Right atrium auricular region (tissue), 2 donors: ENCODE measurements at places on chromosomes 6 and 20. TPM values are rescaled to one million over a fixed set of nuclear protein-coding genes. Genes with fewer than 3 reads are reported as not detected.

NSFL1C gene
- 34.3 TPM for total RNA-seq

DNA sequence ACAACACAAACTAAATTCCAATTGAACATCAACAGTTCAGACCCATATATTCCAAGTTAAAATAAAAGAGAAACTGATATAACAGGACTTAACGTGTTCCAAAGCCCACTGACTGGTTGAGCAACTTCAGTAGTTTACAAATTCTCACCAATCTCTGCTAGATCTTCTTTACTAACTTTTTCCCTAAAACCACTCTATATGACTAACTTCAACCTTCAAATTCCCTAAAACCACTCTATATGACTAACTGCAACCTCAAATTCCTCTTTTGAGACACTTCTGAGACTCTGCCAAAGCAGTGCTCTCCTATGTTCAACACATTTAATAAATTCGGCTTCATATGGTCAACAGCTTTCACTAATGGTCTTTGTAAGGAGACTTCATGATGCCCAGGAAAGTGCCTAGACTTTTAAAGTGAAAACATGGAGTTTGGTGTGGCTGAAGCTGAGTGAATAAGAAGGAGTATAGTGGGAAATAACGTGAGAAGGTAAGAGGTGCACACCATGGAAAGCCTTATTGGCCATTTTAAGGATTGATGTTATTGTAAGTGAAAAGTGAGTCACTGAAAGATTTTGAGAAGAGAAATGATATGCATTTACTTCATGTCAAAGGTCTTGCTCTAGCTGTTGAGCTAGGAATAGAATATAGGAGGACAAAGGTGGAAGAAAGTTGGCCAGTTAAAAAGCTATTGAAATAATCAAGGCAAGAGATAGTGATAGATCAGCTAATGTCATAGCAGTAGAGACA, 134.0 kb upstream of the HCRTR2 start:
- no peaks in the 10 kb centered on the region for H3K36me3 ChIP-seq
- no peak overlapping the region for H3K27ac ChIP-seq
- no peak overlapping the region for H3K4me3 ChIP-seq
- no peaks in the 10 kb centered on the region for H3K4me1 ChIP-seq

- H3K27me3 ChIP-seq: no peaks in the 10 kb centered on the region
- H3K4me3 ChIP-seq: no peak overlapping the region
- no peak for DNase-seq
- H3K4me1 ChIP-seq: no peaks in the 10 kb centered on the region
- H3K36me3 ChIP-seq: no peaks in the 10 kb centered on the region
These were observed 165.5 kb downstream of the BACH2 start for GRCh38 chr6:90131125-90131524.

EYA2 gene
- total RNA-seq: 2.6 TPM

DNA sequence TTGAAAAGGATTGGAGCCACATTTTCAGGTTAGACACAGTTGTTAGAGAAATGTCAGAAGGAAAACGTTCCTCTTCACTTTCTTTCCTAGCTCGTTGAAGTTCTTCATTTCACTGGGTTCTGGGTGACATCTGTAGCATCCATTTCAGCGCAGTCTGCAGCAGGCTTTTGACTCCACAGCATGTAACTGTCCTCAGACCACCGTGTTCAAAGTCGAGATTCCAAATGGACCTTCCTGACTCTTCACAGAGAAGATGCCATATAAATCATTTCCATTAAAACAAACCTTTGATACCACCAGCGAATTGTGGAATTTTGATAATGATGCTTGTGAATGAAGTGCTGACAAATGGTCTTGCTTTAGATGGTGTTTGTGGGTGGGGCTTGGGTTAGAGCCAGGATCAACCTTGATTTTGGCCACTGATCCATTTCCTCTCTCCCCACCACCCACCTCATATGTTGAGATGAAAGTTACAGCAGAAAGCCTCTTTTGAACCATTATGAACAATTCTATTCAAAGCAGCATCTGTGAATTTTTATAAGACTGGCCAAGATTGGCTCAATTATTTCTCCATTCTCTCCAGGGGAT, 185.3 kb upstream of the PREP start:
- no peak overlapping the region for H3K27ac ChIP-seq
- no peak overlapping the region for H3K4me3 ChIP-seq
- no peaks in the 10 kb centered on the region for H3K4me1 ChIP-seq
- no peaks in the 10 kb centered on the region for H3K27me3 ChIP-seq
- DNase-seq: no peak

GRCh38 chr20:11445161-11445560, 472.5 kb upstream of the BTBD3 start:
- no peaks in the 10 kb centered on the region for H3K4me1 ChIP-seq
- no peaks in the 10 kb centered on the region for H3K36me3 ChIP-seq
- no peak overlapping the region for H3K4me3 ChIP-seq
- no peaks in the 10 kb centered on the region for H3K27me3 ChIP-seq
- H3K27ac ChIP-seq: no peak overlapping the region
- DNase-seq: no peak

TAGAP gene
- 3.2 TPM for total RNA-seq

DNA sequence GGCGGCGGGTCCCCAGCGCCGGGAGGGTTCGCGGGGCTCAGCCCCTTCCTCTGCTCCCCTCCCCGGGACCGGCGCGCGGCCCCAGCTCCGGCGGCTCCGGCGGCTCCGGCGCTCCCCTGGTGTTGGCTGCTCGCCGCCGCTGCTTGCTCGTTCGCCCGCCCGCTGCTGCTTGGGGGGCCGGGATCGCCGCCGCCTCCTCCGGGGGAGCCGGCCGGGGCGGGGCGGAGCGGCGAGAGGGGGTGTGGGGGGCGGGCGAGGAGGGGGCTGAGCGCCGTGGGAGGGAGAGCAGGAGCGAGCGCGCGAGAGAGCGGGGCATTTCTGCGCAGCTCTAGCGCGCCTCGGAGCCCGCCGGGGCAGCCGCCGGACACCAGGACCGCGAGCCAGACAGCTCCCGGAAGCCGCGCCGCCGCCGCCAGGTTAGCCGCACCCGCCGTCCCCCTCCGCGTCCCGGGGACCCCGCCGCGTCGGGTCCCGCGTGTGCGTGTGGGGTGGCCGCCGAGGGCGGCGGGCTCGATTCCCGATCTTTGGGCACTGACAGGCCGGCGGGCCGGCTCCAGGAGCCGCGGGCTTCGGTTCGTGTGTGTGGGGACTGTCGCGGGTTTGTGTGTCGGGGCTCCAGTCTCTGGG, 62.0 kb upstream of the EPB41L1 start:
- peak overlapping the region; percentile 65 for H3K4me3 ChIP-seq
- no peaks in the 10 kb centered on the region for H3K36me3 ChIP-seq

KCNK17 gene
- 0.98 TPM for total RNA-seq

GRM1 gene
- total RNA-seq: 0.07 TPM

GRCh38 chr6:156425359-156426020, 351.7 kb upstream of the ARID1B start:
- no peaks in the 10 kb centered on the region for H3K36me3 ChIP-seq
- no peak overlapping the region for H3K4me3 ChIP-seq
- no peaks in the 10 kb centered on the region for H3K4me1 ChIP-seq
- no peak for DNase-seq

NTSR1 gene
- 0.43 TPM for total RNA-seq

SRPK1 gene
- 19.7 TPM for total RNA-seq

DNA sequence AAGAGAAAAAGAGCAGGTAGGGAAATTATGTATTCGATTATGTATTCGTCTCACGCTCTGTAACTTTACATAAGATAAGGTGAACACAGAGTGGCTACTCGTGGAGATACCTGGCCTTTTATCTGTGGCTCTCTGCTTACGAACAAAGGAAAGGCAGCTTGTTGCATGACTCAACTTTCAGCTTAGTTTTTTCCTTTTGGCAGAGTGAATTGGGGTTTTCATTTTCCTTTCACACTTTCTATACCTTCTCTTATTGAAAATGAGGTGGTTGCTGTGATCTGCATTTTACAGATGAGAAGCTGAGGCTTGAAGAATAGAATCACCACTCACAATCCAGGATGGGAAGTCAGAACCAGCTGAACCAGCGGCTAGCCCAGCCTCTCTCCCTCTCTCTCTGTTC, 13.3 kb upstream of the KCNK15 start:
- no peak for DNase-seq
- no peaks in the 10 kb centered on the region for H3K27me3 ChIP-seq
- H3K4me3 ChIP-seq: no peak overlapping the region

- H3K27me3 ChIP-seq: no peaks in the 10 kb centered on the region
- no peaks in the 10 kb centered on the region for H3K4me1 ChIP-seq
- no peak overlapping the region for H3K4me3 ChIP-seq
- H3K36me3 ChIP-seq: no peaks in the 10 kb centered on the region
These were observed 3.8 kb downstream of the TBC1D32 start for GRCh38 chr6:121330516-121330915.

UNC93A gene
- not detected for total RNA-seq

DNA sequence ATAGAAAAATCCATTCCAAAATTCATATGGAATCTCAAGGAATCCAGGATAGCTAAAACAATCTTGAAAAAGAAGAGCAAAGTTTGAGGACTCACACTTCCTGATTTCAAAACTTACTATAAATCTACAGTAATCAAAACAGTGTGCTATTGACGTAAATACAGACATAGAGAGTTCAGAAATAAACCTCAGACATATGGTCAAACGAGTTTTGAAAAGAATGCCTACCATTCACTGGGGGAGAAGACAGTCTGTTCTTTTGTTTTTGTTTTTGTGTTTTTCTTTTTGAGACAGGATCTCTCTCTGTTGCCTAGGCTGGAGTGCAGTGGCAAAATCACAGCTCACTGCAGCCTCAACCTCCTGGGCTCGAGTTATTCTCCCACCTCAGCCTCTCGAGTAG, 25.3 kb upstream of the PROKR2 start:
- no peak overlapping the region for H3K27ac ChIP-seq
- H3K36me3 ChIP-seq: no peaks in the 10 kb centered on the region
- H3K27me3 ChIP-seq: no peaks in the 10 kb centered on the region
- no peaks in the 10 kb centered on the region for H3K4me1 ChIP-seq
- DNase-seq: no peak

- DNase-seq: no peak
- no peaks in the 10 kb centered on the region for H3K4me1 ChIP-seq
- no peak overlapping the region for H3K4me3 ChIP-seq
- no peaks in the 10 kb centered on the region for H3K36me3 ChIP-seq
These were observed 134.0 kb upstream of the SNX9 start for GRCh38 chr6:157688960-157689599.

RNF39 gene
- 0.26 TPM for total RNA-seq

DNA sequence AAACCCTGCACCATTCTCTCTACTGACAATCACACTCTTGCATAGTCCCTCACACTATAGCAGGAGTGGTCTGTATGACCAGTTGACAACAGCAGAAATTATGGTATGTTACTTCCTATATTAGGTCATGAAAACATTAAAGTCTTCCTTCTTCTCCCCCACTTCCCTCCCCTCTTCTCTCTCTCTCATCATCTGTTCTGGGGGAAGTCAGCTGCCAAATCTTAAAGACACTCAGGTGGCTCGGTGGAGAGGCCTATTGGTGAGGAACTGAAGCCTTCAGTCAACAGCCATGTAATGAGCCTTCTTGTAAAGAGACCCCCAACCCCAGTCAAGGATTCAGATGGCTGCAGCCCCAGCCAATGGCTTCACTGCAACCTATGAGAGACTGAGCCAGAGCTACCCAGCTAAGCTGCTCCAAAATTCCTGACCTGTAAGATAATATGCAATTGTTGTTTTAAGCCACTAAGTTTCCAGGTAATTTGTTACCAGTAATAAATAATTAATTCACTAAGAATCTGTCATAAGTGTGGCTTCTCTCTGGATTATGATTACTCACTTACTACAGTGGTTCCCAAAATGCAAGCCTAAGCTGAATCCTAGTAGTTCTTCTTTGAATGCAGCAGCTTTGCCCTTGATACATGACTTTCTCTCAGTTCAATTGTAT, 11.2 kb upstream of the TSBP1 start:
- H3K4me3 ChIP-seq: no peak overlapping the region
- no peaks in the 10 kb centered on the region for H3K27me3 ChIP-seq
- H3K36me3 ChIP-seq: no peaks in the 10 kb centered on the region
- H3K27ac ChIP-seq: no peak overlapping the region
- no peak for DNase-seq

- no peak overlapping the region for H3K27ac ChIP-seq
- no peaks in the 10 kb centered on the region for H3K27me3 ChIP-seq
- no peaks in the 10 kb centered on the region for H3K36me3 ChIP-seq
- H3K4me3 ChIP-seq: no peak overlapping the region
- no peak for DNase-seq
- H3K4me1 ChIP-seq: no peaks in the 10 kb centered on the region
These were observed 48.1 kb upstream of the CHRNA4 start for GRCh38 chr20:63409066-63409833.

- H3K4me1 ChIP-seq: no peaks in the 10 kb centered on the region
- no peak overlapping the region for H3K27ac ChIP-seq
- DNase-seq: peak; percentile 85
- no peak overlapping the region for H3K4me3 ChIP-seq
- no peaks in the 10 kb centered on the region for H3K36me3 ChIP-seq
These were observed 96.1 kb upstream of the RIN2 start for GRCh38 chr20:19661717-19662636.

GRCh38 chr20:51447097-51447764, 95.3 kb downstream of the NFATC2 start:
- peak; percentile 82 for DNase-seq
- H3K4me3 ChIP-seq: no peak overlapping the region
- H3K27ac ChIP-seq: no peak overlapping the region
- H3K27me3 ChIP-seq: no peaks in the 10 kb centered on the region
- H3K4me1 ChIP-seq: peaks cover 7% of the 10 kb centered on the region

ZSCAN23 gene
- total RNA-seq: 0.79 TPM

- H3K4me3 ChIP-seq: no peak overlapping the region
- H3K27me3 ChIP-seq: no peaks in the 10 kb centered on the region
- H3K27ac ChIP-seq: peak overlapping the region; percentile 1
- H3K4me1 ChIP-seq: peaks cover 47% of the 10 kb centered on the region
- no peak for DNase-seq
These were observed 5.4 kb downstream of the NELFCD start for GRCh38 chr20:58986286-58986967.

DNA sequence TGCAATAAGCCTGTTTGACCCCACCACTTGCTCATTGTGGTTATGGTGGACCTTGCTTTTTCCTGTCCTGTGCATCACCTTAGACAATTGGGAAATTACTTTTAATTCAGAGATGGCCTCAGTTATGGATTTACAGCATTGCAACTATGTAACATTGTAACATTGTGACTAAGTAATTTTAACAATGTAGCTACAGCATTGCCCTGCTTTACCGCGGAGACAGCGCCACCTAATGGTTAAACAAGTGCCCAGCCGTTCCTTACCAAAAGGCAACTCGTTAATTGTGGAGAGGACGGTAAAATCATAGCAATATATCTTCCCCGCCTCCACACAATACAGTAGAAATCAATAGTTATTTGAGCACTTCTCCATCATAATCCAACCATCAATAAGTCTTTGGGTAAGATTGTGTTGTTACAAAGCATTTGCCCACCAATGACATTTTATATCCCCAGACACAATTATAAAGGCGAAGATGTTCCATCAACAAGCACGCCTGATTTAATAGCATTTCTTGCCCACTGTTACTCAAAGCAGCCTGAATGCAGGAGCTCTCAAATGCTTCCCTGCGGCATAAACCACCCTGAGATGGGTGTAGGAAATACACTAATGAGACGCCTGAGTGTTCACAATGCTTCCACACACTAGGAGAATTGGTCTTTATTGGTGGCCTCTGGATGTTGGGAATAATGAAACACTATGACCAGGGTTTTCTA, 93.7 kb downstream of the PROKR2 start:
- H3K36me3 ChIP-seq: no peaks in the 10 kb centered on the region
- H3K4me1 ChIP-seq: no peaks in the 10 kb centered on the region
- no peaks in the 10 kb centered on the region for H3K27me3 ChIP-seq
- no peak overlapping the region for H3K4me3 ChIP-seq
- no peak overlapping the region for H3K27ac ChIP-seq

- H3K4me3 ChIP-seq: peak overlapping the region; percentile 93
- DNase-seq: no peak
- H3K27me3 ChIP-seq: no peaks in the 10 kb centered on the region
- H3K4me1 ChIP-seq: peaks cover 11% of the 10 kb centered on the region
These were observed 687 bp downstream of the SLC35A1 start for GRCh38 chr6:87473419-87473903.

IDH3B gene
- total RNA-seq: 145 TPM

- H3K27me3 ChIP-seq: no peaks in the 10 kb centered on the region
- H3K4me3 ChIP-seq: no peak overlapping the region
- no peak for DNase-seq
These were observed 8.4 kb upstream of the EPB41L1 start for GRCh38 chr20:36145877-36146707.
